ENCODE measurements at places on chromosomes 5 and 9.

- DNase-seq = no peak
These were observed 10.1 kb downstream of the FGF18 start for GRCh38 chr5:171429543-171429910.

DNA sequence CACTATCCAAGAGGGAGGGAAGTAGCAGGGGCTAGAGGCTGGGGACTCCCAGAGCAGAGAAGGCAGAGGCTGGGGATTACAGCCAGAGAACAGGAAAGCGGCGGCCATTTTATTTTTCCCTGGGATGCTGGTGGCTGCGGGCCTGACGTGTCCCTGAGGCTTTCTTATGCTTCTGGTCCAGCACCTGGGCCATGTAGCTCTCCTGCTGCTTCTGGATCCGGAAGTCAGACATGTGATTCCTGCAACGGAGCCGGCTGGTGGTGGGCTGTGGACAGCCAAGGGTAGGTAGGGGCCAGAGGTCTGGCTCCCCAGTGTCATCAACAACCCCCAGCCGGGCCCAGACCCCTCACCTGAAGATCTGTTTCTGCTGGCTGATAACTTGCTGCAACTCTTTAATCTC lies 1.8 kb upstream of the PROB1 start:
- DNase-seq = no peak

- DNase-seq = no peak
These were observed 87.7 kb downstream of the ENTREP1 start for GRCh38 chr9:69412741-69413150.

DNA sequence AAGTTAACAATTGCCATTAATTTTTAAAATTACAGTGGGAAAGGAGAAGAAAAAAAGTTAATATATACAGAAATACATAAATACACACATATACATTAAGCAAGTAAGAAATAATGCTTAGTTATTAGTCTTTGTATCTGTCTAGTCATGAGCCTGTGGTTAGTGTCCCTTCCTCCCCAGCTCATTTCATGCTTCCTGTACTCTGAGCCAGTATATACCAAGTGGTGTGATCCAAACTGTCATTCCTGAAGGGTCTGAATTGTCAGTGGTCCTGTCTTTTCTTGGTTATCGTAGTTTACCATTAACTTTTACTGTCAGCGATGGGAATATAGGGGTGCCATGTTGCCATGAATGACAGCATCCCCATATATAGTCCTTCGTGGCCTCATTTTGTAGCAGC lies 24.2 kb upstream of the STOM start:
- no peak for DNase-seq

DNA sequence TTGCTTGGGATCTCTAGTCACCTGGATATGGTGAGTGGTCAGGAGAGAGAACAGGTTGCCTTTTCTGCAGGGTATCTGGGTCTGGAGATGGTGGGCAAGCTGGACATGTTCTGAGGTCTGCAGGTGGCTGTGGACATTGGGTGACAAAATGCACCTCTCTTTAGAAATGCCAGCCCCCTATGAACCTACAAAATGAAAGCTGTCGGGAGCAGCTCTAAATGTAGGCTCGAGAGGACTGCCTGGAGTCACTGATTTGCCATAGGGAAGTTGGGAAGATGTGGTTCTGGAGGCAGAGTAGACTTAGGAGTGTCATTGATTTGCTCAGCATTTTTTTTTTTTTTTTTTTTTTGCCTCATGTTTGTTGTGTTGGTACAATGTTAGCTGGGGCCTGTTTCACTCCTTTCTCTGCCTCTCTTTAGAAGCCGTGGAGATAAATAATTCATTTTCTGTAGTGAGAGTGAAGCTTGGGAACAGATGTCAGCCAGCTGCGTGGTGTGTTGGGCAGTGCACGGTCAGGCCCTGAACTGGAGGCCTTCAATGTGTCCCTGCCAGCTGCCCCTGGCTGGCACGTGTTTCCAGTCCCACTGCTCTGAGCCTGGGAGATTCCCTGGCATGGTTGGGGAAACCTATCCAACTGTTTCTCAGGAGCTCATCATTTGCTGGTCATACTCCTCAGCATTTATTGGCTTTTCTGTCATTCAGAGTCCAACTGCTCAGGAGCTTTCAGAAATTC lies 5.4 kb downstream of the RGS3 start:
- DNase-seq = no peak

DNA sequence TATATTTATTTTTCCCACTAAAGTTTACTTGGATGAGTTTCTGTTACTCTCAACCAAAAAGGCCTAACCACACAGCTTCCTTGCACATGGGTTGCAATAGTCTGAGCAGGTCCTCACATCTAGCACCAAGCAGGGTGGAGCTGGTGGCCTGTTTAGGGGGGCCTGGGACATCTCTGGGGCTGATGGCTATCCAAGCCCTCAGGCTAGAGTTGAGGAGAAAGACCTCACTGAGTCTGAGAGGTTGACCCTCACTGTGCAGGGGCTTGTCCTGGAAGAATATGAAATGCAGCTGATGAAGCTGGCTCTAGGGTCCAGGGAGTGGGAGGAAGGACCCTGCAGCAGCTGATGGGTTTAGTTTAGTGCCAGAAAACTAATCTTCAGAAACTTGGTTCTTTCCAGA lies 217.1 kb upstream of the MVB12B start:
- no peak for DNase-seq

- DNase-seq = peak; percentile 58
These were observed 49.2 kb upstream of the SLC44A1 start for GRCh38 chr9:105195259-105195658.

- DNase-seq = no peak
These were observed 17.3 kb downstream of the LMAN2 start for GRCh38 chr5:177334155-177334551.

DNA sequence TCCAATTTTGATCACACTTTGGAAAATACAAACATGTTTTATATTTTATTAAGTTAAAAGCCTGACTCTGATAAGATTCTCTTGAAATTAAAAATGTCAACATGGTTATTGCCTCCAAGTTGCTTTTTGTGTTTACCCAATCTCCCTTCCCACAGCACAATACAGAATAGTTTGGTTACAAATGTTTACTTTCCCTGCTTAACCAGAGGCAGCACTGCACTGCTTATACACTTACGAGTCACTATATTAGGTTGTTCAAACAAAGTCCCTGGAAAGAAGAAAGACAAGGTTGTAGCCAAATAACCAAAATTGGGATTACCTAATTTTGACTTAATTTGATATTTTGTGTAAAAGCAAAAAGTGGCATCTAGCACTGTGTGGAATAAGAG lies 25.9 kb downstream of the SRFBP1 start:
- DNase-seq = no peak

GRCh38 chr5:2021484-2022176 lies 138.9 kb upstream of the IRX4 start:
- DNase-seq = no peak

- no peak for DNase-seq
These were observed 46.0 kb downstream of the TRIM32 start for GRCh38 chr9:116733010-116733641.

- no peak for DNase-seq
These were observed 12.7 kb upstream of the IRF1 start for GRCh38 chr5:132503244-132503643.

GRCh38 chr9:130039528-130040147 lies 3.4 kb downstream of the FNBP1 start:
- no peak for DNase-seq

GRCh38 chr9:30913331-30913730 lies 1471.1 kb upstream of the ACO1 start:
- DNase-seq = no peak

DNA sequence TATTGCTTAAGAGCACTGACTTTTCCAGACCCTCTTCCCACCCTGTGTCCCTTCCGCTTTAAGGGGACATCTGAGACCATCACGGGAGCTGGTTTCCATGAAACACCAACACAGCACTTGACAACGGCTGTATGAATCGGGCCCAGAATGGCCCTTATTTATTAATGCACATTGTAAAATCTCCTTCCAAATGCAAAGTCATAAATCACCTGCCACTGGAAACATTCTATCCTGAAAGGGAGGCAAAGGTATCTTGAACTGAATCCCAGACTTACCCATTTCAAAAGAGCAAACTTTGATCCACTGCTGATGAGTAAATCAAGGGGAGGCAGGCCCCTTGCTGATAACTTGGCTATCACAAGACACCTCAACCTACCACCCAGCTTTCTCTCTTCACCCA lies 37.4 kb downstream of the SHB start:
- DNase-seq = no peak

- no peak for DNase-seq
These were observed 25.8 kb downstream of the ECPAS start for GRCh38 chr9:111458139-111459009.

- DNase-seq = no peak
These were observed 245.7 kb downstream of the BNC2 start for GRCh38 chr9:16624744-16625117.

GRCh38 chr5:9765419-9766140 lies 135.4 kb upstream of the TAS2R1 start:
- DNase-seq = no peak

GRCh38 chr9:86795823-86796553 lies 151.3 kb downstream of the GAS1 start:
- DNase-seq = no peak

DNA sequence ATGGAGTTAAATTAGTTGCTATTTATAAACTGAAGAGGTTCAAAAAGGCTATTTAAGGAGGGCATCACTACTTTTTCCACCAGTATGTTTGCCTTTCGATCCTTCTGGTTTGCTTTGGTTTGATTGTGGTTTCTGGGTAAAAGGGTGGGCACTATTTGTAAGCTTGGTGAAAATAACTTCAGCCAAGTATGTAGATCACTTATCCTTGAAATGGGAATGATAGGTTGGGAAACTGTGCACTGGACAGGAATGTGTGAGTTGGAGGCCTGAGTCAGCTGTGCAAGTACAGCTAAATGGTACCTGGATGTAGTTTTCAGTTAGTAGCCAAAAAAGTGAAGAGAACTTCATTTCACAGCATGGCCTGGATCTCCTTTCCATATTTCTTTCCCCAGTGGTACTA lies 466.2 kb downstream of the ENC1 start:
- no peak for DNase-seq

GRCh38 chr9:131690941-131691573 lies 48.8 kb downstream of the RAPGEF1 start:
- no peak for DNase-seq

DNA sequence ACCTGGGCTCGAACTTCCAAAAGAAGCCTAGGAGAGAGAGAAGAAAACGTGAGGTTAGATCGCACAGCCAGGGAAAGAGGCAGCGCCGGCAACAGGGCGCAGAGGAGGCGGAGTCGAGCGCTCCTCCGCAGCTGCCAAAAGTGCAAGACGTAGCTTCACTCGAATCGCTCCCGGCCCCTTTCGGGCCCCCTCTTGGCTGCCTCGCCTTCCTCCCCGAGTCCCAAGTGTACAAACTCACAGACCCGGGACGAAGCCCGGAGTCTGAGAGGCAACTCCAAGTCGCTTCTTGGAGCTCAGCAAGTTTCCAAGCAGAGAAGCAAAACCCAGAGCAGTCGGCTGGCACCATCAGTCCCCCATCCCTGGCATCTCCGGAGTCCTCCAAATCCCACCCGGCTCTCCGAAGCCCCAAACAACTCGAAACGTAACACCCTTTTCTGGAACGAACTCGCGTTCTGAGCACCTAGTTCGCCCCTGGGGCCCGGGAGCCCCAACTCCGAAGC lies 1.2 kb downstream of the MIER3 start:
- peak; percentile 51 for DNase-seq

- DNase-seq = no peak
These were observed 33.6 kb downstream of the CSNK1A1 start for GRCh38 chr5:149517461-149518122.

DNA sequence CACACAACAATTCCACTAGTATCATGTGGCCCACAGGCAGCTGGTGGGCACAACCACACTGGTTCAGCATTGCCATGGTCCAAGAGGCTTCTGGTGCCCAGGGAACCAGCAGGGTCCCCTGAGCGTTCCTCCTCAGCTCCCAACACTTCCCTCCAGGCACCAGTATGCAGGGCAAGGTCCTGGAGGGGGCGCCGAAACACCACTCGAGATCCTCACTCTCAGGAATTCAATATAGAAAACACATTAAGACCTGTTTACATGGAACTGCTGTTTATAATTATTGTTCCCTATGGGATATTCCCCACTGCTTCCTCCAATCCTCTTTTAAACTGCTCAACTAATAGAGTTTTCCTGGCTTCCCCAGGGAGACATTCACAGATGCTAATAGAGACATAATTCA lies 91.9 kb upstream of the GABRP start:
- no peak for DNase-seq

GRCh38 chr9:24385077-24385476 lies 160.6 kb downstream of the IZUMO3 start:
- DNase-seq = no peak

DNA sequence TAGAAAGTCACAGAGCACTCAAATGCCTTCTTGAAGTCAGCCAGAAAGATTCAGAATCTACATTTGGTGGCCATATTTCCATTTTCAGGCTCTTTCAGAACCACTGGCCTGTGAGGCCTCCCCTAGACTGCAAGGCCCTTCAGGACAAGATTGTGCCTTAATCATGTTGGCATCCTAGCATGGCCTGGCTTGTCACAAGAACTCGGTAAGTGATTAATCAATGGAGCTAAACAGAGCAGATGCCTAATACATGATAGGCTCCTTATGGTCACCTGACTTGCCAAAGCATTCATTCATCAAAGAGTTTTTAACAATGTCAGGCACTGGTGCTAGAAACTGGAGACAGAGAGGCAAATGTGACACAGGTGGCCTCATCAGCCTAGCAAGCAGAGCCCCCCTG lies 70.3 kb downstream of the PGM5 start:
- DNase-seq = no peak

DNA sequence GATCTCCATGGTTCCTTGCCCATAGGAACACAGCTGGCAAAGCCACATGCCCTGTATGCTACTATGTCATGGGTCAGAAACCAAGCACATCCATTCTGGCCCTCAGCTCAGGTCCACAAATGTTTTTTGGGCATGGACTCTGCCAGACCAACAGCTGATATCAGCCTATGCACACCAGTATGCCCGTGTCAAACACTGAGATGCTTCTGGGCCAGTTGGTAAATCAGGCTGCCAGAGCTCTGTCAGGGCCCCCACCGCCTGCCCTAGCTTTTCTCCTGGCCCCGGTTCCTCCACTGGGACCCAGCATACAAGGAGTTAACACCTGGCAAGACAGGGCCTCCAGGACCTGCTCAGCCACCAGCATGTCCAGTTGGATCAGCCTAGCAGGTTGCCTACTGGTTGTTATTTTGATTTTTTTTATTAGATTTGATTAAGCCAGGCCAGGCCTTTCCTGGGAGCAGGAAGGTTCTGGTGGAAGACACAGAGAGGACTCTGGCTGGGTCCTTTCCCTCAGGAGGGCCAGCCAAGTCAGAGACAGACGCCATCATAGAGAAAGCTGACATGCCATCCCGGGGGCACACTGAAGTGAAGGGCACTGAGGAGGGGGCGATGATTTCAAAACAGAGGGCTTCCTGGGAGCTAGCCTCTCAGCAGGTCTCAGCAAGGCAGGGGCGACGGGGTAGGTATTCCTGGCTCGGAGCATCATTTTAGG lies 65.8 kb downstream of the TSTD2 start:
- DNase-seq = no peak

DNA sequence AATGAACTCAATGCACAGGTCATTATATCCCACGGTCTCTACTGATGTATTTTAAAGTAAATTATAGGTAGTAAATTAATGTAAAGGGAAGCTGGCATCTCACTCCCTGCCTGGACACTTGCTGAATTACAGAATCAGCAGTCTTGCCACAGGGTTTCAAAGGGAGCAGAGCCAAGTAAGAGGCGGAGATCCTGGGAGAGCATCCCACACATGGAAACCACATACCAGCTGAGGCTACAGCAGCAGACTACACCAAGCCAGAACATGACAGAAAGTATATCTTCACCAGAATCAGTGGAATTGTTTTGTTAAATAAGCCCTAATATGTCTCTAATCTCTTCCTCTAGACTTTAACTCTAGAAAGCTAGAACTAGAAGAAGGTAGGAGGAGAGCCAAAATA lies 1689.2 kb upstream of the WWC1 start:
- DNase-seq = no peak

All from foreskin keratinocyte (primary cell).